ENCODE measurements at places on chromosomes 13 and 19.

- DNase-seq = no peak
Observed at GRCh38 chr13:113586661-113587479, 2.3 kb downstream of the TFDP1 start.

- DNase-seq = no peak
Observed at GRCh38 chr19:11227195-11227886, 12.1 kb upstream of the ANGPTL8 start.

- no peak for DNase-seq
Observed at GRCh38 chr13:46176756-46177155, 5.2 kb downstream of the LCP1 start.

- DNase-seq = no peak
Observed at GRCh38 chr13:79070343-79070974, 335.6 kb downstream of the RBM26 start.

- no peak for DNase-seq
Observed at GRCh38 chr19:1805401-1806183, 6.5 kb downstream of the ATP8B3 start.

DNA sequence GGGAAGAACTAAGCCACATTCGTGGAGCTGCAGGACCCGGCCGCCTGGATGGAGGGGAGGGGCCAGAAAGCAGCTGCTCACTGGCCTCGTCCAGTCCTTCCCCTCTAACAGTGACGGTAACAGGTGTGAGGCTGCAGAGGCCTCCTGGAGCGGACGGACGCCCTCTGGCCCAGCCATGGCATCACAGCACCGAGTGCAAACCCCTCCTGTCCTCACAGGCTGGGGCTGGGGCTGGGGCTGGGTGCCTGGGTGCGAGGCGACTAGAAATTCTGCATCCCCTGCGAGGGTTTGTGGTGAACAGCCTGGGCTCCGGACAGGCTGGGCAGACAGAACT is 3.6 kb downstream of the MICOS13 start:
- no peak for DNase-seq

- no peak for DNase-seq
Observed at GRCh38 chr13:92827503-92827902, 399.1 kb upstream of the GPC6 start.

DNA sequence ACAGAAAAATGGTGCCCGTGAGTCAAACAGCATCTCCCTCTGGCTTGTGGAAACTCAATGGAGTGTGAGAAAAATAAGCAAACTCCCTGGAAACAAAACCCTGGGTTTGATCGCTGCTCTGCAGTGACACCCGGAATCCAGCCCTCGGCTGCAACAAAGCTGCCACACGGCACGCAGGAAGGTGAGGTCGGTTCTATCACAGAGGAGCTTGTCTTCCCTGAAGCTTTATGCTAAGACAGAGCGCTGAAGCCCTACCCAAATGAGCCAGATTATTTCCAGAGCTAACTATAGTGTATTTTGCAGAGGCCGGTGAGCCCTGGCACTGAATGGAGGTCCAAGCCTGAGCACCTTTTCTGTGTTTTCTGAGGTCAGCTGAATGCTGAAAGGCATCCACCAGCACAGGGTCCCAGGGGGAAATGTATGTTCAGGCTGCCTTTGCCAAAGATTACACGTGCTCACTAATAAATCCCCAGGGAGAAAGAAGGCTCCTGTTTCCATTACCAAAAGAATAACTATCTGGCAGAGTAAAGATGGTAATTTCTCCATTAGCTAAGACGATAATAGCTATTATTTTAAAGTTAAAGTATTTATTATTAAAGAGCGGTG is 77.8 kb downstream of the TSHZ3 start:
- DNase-seq = no peak

DNA sequence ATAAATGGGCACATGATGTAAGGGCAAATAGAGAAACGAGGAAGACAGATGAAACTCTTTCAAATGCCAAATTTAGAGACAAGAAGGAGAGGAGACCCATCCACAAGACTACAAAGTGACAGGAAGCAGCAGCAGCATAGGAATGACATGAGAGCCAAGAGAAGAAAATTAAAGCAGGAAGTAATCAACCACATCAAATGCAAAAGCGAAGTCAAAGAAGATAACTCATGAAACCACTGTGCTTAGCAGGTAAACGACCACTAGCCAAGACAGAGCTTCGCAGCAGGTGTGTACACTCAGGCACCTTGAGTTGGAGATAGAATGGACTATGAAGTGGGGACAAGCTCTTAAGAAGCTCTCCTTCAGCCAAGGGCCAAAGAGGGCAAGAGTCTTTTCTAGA is 64.1 kb downstream of the KLF12 start:
- no peak for DNase-seq

GRCh38 chr19:21586311-21587116 is 81.1 kb downstream of the ZNF429 start:
- DNase-seq = peak; percentile 19

- DNase-seq = no peak
Observed at GRCh38 chr13:99886706-99887105, 84.9 kb downstream of the ZIC5 start.

DNA sequence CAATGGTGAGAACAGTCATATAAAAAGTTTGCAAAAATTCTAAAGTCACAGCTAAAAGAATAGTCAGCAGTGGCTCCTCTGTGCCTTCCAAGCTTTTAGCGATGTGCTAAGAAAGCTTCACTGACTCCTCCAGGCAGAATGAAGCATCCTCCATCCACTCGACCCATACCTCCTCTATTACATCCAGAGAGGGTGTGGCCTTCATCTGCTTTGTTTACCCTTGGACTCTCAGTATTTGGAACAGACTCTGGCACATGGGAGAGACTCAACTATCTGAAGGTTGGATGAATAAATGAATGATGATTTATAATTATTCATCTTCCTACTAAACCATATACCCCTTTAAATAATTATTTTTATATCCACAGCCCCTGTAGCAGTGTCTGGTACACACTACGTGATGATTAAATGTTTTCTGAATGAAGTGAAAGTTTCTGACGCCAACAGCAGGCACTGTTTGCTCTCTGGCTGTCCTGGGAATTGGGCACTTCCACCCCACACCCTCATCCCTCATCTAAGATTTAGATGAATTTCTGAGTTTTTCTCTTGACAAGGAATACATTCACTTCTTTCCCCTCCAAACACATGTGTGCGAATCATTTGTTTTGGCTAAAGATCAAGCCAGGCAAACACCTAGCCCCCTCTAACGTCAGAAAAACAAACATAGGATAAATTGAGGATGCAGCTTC is 93.9 kb downstream of the NUFIP1 start:
- DNase-seq = no peak

- no peak for DNase-seq
Observed at GRCh38 chr19:46426035-46426505, 2.7 kb downstream of the PNMA8C start.

DNA sequence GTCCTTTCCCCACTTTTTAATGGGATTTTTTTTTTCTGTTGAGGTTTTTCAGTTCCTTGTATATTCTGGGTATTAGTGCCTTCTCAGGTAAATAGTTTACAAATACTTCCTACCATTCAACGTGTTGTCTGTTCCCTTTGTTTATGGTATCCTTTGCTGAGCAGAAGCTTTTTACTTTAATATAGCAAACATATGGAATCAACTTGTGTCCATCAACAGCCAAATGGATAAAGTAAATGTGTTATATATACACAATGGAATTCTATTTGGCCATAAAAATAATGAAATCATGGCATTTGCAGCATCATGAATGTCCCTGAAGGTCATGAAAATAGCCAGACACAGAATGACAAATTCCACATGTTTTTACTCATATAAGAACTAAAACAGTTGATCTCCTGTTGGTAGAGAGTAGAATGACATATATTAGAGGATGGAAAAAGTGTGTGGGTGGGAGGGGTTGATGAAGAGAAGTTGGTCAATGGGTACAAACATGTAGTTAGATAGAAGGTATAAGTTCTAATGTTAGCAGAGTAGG is 500.8 kb downstream of the SLITRK6 start:
- no peak for DNase-seq

- DNase-seq = peak; percentile 60
Observed at GRCh38 chr13:46893798-46894560, 2.9 kb downstream of the HTR2A start.

GRCh38 chr19:13154911-13155471 is 4.8 kb downstream of the IER2 start:
- DNase-seq = peak; percentile 58

DNA sequence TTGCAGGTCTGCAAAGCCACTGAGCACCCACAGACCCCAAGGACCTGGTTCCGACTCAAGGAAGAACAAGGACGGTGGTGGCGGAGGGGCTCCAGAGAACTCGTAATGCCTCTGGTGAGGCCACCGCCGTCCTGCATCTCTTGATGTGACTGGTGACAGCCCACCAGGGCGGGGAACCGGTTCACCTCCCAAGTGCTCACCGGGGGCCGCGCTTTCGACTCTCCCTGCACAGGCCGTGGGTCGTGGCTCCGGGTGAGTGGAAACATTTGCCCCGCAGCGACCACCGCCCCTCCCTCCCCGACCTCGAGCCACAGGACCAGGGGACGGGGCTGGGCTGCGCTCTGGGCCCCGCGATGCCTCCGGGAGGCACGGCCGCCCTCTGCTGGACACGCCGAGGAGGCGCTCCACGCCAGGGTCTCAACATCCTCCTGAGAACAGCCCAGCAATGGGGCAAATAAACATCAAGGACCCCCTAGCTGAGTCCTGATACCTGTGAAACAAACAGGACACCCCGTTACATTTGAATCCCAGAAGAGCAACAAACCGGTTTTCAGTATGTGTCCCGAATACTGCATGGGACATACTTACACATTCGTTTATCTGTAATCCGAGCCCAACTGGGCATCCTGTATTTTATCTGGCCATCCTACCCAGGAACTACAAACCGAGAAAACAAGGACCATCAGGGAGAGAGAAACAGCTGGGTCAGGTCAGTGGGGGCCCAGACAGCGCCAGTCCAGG is 3.9 kb upstream of the PLPP2 start:
- no peak for DNase-seq

GRCh38 chr13:84543962-84544361 is 661.7 kb upstream of the SLITRK1 start:
- no peak for DNase-seq

- DNase-seq = no peak
Observed at GRCh38 chr19:6720369-6721137, at the start of gene C3. C3 (minus strand) TSS chr19:6720650; CDS start chr19:6720589, 61 bp downstream.

DNA sequence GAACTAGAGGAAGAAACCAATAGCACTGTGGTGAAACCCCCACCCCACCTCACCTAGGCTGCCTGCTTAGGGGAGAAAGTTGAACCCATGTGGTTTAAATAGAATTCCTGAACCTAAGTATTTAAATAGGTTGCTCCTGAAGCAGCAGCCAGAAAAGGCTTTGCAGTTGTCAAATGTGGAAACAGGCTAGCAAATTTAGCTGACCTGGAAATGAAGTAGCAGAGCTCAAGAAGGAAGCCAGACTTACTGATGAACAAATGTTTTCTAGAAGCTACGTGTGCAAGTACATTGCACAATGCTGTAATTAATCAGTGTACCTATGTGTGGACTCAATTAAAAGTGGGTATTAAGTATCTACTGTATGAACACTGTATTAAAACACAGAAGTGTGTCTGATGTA is 61.3 kb downstream of the SCEL start:
- DNase-seq = no peak

DNA sequence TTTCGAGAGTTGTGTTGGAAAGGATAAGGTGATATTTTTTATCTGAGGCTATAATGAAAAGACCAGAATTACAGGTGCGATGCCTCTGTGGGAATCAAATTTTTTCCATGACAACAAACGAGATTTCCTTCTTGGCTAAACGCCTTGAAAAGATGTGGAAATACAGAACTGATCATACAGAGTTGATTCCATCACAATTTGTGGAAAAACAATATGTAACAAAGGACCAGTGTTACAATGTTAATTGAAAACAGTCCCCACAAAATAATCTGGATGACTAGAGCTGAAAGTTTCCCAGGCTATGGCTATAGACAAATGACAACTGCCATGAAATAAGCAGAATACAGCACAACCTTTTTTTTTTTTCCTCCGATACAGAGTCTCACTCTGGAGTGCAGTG is 628.9 kb downstream of the DIAPH3 start:
- peak; percentile 28 for DNase-seq

- peak; percentile 53 for DNase-seq
Observed at GRCh38 chr13:35720690-35721554, 244.4 kb upstream of the MAB21L1 start.

DNA sequence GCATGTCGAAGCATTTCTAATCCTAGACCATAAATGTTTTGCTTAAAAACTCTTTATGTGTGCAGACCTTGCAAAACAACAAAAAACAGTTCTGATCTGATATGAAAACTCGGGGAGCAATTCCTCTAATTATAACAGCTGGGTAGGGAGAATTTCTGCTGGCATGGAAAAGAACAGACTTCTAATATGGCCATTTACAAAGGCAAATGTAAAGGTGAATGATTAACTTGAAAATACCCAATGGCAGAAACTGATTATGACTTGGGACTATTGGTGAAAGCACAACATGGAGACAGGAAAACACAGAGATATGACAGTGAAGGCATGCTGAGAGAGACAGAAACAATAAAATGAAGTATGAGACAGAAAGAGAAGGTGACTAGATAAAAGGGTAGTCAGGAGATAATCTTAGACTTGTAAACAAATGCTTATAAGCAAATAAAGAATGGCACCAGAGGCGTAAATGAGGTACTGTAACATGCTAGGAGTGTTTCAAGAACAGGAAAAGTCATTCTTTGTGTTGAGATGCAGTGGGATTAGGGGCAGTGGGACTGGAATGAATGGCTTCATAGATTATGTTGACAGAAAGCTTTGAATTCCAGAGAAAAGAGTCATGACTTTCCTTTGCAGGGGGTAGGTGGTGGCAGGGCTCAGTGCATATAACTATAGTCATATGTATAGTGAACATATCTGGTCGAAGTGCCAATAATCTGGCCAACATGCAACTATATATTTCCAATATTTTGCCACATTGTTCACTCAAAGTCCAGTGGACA is 393.0 kb downstream of the ITGBL1 start:
- no peak for DNase-seq

DNA sequence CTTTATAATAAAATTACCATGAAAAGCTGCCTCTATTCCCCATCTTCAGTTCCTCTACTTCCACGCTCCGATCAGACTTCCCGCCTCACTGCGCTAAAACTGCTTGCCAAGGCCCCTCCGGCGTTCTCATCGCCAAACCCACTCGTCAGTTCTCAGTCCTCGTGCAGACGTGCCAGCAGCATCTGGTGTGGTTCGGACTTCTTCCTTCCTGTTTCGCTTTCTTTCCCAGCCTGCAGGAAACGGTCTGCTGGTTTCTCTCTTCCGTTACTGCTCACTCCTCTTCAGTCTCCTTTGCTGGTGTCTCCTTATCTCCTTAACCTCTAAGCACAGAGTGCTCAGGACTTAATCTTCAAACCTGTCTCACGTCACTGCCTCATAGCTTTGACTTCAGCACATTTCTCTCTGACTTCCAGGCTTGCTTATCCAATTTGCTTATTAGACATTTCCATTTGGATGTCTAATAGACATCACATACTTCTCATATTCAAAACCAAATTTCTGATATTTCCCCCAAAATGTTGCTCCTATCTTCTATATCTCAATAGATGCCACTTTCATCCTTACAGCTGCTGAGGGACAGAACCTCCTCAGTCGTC is 40.3 kb downstream of the RCBTB2 start:
- peak; percentile 65 for DNase-seq

GRCh38 chr13:27775943-27776342 is 16.3 kb upstream of the GSX1 start:
- no peak for DNase-seq
